ENCODE measurements at places on chromosomes 12 and 14.

GRCh38 chr12:113515082-113515856 is 43.6 kb upstream of the LHX5 start:
- no peak for DNase-seq

DNA sequence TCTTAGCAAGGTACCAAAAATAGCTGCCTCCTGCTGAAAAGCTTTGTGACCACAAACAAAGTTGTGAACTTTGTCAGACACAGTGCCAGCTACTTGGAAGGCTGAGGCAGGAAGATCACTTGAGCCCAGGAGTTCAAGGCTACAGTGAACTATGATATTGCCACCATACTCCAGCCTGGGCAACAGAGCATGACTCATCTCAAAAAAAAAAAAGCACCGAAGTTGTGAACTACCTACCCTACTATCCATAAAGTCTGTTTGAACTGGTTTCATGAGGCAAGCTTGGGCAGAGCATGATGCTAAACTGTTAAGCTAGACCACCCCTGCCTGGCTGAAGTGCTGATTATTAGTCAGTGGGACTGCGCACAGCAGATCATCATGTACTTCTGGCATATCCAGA is 75.5 kb downstream of the RAD52 start:
- peak; percentile 14 for DNase-seq

DNA sequence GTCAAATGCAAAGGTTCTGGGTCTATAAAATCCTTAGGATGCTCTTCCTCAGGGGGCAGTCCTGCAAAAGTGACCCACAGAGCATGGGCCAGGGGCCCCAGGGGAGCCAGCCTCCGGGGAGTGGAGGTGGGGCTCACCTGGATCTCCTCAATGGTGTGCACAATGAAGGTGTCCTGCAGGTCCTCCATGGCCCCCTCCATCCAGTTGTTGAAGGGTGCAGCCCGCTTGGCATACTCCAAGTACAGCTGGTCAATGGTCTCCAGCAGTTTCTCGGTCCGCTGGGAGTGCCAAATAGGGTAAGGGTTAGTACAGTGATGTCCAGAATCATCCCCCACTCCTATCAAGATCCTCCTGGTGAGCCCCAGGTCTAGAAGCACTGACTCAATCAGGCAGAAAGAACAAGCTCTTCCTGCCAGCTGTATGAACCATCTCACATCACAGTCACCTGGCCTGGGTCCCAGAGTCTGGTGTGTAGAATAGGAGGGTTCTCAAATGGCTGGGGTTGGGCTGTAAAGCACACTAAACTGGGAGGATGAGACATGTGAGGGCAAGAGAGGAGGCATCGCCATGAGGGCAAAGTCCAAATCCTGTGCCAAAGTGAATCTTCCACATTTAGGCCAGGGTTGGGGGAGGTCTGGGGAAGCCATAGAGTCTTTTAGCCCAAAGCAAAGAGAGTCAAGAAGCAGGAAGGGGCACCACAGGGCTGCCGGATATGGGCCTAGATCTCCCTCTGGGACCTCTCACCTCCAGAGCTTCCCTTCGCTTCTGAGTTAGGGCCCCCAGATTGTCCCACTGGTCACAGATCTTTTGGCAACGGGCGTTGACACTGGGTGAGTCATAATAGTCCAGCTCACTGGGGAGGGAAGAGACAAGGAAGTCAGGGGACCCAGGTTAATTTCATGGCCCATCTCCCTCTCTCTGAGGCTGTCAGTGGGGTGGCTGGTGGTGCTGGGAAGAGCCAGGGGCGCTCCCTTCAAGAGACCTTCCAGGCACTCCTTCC is 91.5 kb upstream of the ZFP36L1 start:
- DNase-seq, result no peak

DNA sequence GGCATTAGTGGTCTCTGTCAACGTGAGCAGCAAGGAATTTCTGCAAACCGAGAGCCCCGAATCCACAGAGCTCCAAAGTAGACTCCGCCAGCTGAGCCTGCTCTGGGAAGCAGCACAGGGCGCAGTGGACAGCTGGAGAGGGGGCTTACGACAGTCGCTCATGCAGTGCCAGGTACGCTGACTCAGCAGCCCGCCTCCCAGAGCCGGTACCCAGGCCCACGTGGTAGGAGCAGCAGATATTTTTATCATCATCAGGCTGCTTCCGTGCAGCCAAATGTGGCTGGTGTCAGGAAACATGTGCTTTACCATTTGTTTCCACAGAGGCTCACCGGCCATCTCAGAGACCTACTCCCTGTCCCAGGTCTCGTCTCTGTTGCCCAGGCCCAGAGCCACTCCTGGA is 73.7 kb downstream of the ESR2 start:
- DNase-seq, result no peak

GRCh38 chr14:77170045-77170444 is 11.6 kb upstream of the TMEM63C start:
- DNase-seq, result no peak

- no peak for DNase-seq
These were observed 13.7 kb upstream of the WSCD2 start for GRCh38 chr12:108115123-108116121.

DNA sequence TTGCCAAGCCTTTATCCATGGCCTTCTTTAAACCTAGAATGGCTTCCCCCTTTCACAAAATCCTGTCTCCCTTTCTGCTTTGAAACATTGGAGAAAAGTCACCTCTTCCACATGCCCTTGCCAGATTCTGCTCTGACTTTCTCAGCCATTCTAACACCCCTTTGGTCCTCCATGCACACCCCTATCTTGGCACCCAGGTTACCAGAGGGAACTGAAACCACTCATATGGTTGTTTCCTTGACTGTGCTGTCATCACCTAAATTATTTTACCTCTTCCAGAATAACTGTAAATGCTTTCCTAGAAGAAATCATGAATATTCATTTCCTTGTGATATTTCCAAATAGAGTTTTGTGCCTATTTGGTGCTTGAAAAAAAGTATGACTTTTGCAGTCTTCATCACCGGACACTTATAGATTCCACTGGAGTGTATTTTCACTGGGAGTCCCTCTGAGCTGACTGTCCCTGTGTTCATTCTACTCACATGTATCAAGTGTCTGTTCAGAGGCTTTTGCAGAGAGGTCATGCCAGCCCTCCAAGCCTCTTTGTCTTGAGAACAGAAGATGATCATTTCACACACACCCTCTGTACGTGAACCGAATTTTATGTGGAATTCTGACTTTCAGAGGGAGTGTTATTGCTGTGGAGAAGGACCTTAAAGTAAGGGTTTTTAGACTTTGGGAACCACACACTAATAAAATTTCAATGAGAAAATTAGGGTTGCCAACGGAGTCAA is 74.1 kb downstream of the PLXNC1 start:
- no peak for DNase-seq

DNA sequence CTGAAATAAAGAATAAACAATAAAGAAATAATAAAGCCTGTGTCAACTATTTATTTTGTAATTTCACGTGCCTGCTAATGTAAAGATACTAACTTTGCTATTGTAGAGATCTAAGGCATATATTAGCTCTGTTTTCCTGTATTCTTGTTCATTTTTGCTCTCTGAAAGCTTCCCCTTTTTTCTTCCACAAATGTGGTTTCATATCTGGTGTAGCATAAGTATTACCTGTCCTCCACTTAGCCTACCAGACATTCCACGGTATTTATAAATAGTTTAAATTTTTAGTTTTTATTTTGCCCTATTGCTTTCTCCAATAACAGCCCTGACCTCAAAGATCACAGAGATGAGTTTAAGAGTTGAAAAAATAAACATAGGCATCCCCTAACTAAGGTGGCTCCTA is 92.6 kb upstream of the ATP2B1 start:
- DNase-seq, result no peak

DNA sequence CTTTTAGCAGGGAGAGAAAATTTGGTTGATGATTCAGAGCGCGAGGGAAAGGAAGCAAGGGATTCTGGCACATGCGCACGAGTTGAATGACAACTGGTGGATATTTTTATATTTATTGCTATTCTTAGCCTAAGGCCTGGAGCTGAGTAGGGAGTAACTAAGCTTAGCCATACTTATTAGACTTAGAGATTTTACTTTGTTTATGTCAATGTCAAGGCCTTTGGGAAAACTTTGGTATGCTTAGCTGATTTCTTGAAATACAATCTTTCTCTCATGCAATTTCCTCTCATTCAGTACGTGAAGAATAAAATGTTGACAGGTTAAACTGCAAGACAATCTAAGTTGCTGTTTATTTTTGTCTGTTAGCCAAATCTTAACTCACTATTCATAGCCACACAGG is 101.1 kb downstream of the CRADD start:
- DNase-seq, result no peak

DNA sequence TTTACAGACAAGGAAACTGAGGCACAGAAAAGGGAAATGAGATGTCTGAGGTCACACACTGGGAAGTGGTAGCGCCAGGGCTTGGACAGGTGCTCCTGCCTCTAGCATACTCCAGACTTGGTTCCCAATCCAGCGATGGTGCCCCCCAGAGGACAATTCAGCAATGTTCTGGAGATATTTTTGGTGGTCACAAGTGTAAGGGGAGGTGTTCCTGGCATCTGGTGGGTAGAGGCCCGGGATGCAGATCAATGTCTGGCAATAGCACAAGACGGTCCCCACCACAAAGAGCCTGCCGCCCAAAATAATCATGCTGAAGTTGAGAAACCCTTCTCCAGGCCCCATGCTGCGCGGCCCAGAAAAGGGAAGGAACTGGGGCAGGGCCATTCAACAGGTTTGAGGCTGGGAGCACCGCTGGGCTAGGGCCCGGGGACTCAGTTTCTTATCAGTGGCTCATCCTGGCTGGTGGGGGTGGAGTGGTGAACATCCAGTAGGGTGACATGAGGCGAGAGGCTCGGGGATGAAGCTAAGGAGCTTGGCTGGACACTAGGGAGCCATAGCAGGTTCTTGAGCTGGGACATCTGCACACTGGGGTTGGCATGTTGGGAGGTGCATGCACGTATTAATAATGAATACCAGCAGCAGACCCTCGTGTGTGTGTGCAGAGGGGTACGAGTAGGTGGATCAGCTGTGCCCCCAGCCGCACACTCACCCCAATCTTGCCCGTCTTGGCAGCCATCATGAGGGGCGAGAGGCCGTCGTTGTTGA is 35.1 kb downstream of the TRPV4 start:
- no peak for DNase-seq

DNA sequence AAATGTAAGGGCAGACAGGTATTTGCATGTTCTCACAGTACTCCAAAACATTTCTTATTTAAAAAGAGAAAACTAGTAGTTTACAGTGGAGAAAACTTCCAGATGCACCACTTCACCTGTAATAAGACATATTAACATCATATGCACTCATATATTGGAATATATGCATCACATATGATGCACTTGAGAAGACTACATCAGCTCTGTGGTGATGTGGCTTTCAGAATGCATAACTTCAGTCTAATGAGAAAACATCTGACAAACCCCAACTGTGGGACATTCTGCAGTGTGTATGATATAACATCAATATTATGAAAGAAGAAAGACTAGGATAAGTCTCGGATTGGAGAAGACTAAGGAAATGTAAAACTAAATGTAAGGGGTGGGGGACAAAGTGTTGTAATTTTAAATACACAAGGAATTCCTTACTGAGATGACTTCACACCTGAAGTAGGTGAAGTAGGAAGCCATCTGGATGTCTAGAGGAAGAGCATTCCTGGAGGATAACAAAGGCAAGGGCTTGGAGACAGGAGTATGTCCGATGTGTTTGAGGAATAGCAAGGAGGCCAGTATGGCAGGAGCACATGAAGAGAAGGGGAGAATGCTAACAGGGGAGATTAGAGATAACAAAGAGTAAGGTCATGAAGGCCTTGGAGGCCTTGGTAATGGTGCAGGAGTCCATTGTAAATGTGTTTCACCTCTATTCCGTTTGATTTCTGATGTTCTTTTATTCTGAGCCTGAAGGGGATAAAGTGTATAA is 49.0 kb downstream of the CNOT2 start:
- DNase-seq, result no peak

DNA sequence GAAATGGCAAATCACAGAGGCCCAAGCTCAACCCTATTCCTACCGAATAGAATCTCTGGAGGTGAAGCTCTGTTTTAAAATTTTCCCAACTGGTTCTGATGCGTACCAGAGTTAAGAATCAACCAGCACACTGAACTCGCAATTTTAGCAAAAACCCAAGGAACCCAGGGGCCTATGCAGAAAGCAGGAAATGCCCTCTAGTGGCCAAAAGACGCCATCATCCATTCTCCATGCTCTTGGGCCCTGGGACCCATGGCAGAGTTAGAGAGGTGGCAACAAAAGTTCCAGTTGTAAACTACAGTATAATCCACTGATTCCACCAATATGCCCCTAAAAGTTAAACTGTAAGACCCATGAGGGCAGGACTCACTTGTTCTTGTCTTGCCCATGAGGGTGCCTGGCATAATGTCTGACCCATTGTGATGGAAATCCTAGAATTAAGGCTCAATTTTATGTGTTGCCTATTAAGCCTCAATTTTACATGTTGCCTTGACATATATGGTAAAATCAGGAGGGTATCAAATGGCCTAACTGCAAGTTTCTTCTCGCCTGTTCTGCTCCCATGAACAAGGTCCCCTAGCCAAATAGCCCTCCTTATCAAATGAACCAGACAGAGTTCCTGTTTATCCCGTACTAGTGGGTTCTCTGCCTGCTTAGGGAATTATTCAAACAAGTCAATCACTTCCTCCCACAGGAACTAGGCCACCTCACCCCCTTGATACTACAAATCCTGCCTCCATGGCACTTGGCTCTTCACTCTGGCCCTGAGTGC is 137.5 kb upstream of the CPM start:
- DNase-seq, result peak; percentile 45

DNA sequence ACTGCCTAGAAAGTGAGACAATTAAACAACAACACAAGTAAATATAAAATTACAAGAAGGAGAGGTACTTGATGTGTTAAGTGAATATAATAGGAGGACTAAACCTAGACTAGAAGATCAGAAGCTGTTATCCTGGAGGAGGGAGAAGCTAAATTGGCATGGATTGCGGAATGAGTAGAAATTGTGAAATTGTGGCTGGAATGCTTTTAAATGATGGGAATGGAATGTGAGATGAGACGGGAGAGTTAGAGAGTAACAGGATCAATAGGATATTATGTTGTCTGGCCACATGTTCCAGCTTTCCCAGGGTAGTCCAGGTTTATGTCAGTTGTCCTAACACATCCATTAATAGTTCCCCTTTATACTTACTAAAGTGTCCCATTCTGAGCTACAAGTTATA is 44.0 kb upstream of the CPNE8 start:
- no peak for DNase-seq

- no peak for DNase-seq
These were observed 81.4 kb downstream of the NTN4 start for GRCh38 chr12:95709152-95709551.

- no peak for DNase-seq
These were observed 235.1 kb upstream of the DIO2 start for GRCh38 chr14:80446356-80446755.

GRCh38 chr14:80325112-80325511 is 113.8 kb upstream of the DIO2 start:
- DNase-seq, result no peak
